Testis (tissue), 5 donors: ENCODE measurements at places on chromosomes 1 and 21.

DNA sequence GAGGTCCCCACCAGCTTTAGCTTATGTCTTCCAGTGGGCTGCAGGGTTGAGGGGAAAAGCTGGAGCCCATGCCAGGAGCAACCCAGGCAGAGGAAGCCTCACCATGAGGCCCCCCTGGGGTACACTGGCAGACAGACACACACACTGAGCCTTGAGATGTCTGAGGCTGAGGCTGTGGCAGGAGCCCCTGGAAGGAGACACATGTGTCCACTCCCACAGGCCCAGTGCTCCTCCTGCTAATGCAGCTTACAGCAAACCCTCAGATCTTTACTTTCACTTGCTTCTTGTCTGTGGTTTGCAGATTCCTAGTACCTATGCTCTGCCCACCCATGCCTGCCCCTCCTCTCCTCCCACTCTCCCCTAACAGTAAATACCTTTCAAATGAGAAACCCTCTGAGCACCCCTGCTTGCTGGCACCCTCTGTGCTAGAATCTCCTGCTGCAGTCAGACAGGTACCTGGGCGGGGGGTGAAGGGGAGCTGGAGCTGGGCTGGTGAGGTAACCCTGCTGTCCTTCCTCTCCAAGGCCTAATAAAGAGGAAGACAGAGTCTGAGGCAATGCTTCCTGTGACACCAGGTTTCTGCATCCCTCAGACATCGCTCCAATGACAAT, 63.4 kb upstream of the NEK2 start:
- H3K4me1 ChIP-seq: peaks cover 35% of the 10 kb centered on the region
- H3K27ac ChIP-seq: no peak overlapping the region
- no peak for DNase-seq
- H3K4me3 ChIP-seq: no peak overlapping the region
- no peaks in the 10 kb centered on the region for H3K36me3 ChIP-seq

GRCh38 chr1:87348341-87349019, 19.8 kb downstream of the LMO4 start:
- no peak overlapping the region for H3K27ac ChIP-seq
- no peaks in the 10 kb centered on the region for H3K36me3 ChIP-seq
- H3K4me1 ChIP-seq: no peaks in the 10 kb centered on the region
- H3K4me3 ChIP-seq: no peak overlapping the region
- no peaks in the 10 kb centered on the region for H3K27me3 ChIP-seq

- H3K4me3 ChIP-seq: no peak overlapping the region
- H3K27ac ChIP-seq: no peak overlapping the region
- peaks cover 8% of the 10 kb centered on the region for H3K4me1 ChIP-seq
These were observed 148.7 kb downstream of the PLA2G4A start for GRCh38 chr1:186977266-186977957.

DNA sequence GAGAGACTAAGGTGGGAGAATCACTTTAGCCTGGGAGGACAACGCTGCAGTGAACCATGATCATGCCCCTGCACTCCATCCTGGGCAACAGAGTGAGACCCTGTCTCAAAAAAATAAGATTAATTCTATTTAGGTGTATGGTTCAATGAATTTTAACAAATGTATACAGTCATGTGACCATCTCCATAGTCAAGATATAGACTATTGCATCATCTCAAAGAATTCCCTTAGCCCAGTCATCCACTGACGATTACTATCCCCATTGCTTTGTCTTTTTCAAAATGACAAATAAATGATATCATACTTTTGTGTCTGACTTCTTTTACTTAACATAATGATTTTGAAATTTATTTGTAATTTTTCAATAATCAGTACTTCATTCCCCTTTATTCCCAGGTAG, 260.0 kb downstream of the LRRC7 start:
- no peak overlapping the region for H3K27ac ChIP-seq
- H3K36me3 ChIP-seq: no peaks in the 10 kb centered on the region
- no peaks in the 10 kb centered on the region for H3K27me3 ChIP-seq
- H3K4me1 ChIP-seq: no peaks in the 10 kb centered on the region
- no peak overlapping the region for H3K4me3 ChIP-seq

DNA sequence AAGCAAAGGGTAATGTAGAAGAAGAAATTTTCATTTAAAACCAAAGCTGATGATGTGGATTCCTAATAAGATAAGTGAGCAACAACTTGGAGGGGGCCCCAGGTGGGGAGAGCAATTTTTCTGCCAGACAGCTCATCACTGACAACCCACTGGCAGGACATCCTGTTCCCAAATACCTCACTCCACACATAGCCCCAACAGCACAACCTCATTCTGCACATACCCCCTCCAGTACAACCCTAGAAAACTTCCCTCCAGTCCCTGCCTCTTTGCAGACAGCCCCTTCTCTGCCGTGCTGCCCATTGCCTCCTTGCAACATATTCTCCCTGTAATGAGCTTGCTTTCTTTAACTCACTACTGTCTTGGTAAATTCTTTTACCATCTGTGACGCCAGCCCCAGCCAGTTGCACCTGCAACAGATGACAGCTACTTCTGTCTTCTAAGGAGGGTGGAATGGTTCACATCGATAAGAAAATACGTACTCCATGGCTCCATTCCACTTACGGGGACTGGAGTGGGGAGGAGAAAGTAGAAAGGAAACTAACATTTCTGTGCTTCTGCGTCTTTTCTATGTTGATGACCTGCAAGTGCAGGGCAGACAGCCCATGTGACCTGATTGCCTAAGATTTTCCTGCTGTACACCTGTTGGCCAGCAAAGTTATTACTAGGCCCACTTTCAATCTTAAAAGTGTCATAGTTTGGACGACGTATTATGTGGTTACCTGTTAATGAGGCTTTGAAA, 14.7 kb downstream of the RHEX start:
- H3K4me3 ChIP-seq: no peak overlapping the region
- no peak for DNase-seq
- H3K27ac ChIP-seq: no peak overlapping the region
- H3K36me3 ChIP-seq: no peaks in the 10 kb centered on the region
- no peaks in the 10 kb centered on the region for H3K27me3 ChIP-seq
- no peaks in the 10 kb centered on the region for H3K4me1 ChIP-seq

DNA sequence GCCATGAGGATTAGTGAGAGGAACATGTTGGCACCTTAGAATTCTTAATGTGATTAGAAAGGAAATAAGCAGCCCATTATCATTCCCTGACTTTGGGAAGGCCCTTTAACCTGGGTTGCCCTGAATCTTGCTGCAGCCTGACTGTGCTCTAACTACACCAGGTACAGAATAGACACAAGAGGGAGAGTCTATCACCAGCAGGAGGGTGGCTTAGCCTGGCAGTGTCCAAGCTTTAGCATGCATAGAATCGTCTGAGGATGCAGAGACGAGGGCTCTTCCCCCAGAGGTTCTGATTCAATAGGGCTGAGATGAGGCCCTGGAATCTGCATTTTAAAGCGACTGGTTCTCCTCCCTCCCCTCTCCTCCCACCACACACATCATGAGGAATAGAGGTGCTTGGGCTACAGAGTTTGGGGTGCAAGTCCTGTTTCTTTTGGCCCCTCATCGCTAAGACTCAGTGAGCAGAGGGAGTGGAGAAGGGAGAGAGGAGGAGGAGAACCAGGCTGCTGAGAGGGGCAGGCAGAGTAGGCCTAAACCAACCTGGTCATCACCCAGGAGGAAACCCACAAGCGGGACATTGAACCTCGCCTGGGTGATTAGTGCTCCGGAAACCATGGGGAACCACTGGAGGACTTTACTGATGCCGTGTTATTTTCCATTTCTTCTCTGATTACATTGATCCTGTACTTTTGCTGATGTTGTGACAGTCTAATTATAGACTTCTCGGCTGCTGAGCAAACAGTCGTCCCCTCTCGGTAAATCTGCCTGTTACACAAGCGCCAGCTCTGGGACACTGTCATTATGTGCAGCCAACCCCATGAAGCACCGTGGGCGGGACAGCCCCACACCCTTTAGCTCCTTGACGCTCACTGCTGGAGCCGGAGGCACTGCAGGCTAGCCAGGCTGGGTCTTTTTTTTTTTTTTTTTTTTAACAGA, 6.3 kb upstream of the TENT5C start:
- no peak for DNase-seq
- H3K27me3 ChIP-seq: no peaks in the 10 kb centered on the region
- no peaks in the 10 kb centered on the region for H3K4me1 ChIP-seq
- no peaks in the 10 kb centered on the region for H3K36me3 ChIP-seq
- H3K27ac ChIP-seq: no peak overlapping the region

GRCh38 chr1:246219508-246220030, 287.5 kb downstream of the SMYD3 start:
- H3K27me3 ChIP-seq: no peaks in the 10 kb centered on the region
- H3K4me3 ChIP-seq: no peak overlapping the region

GRCh38 chr21:35940074-35940927, 120.0 kb downstream of the SETD4 start:
- H3K36me3 ChIP-seq: no peaks in the 10 kb centered on the region
- H3K27ac ChIP-seq: no peak overlapping the region
- no peaks in the 10 kb centered on the region for H3K27me3 ChIP-seq

GRCh38 chr1:45356186-45356585, 15.9 kb upstream of the MUTYH start:
- peaks cover 4% of the 10 kb centered on the region for H3K4me1 ChIP-seq
- no peaks in the 10 kb centered on the region for H3K36me3 ChIP-seq
- H3K4me3 ChIP-seq: no peak overlapping the region
- no peak overlapping the region for H3K27ac ChIP-seq
- no peak for DNase-seq
- no peaks in the 10 kb centered on the region for H3K27me3 ChIP-seq

- H3K4me3 ChIP-seq: no peak overlapping the region
- no peaks in the 10 kb centered on the region for H3K36me3 ChIP-seq
- DNase-seq: peak; percentile 78
- peaks cover 13% of the 10 kb centered on the region for H3K4me1 ChIP-seq
These were observed 2.6 kb upstream of the TOR3A start for GRCh38 chr1:179079113-179079761.

GRCh38 chr1:8754993-8755392, 62.4 kb downstream of the RERE start:
- H3K4me1 ChIP-seq: peaks cover 4% of the 10 kb centered on the region
- H3K36me3 ChIP-seq: no peaks in the 10 kb centered on the region
- H3K27ac ChIP-seq: no peak overlapping the region

- no peaks in the 10 kb centered on the region for H3K36me3 ChIP-seq
- H3K4me3 ChIP-seq: no peak overlapping the region
- no peaks in the 10 kb centered on the region for H3K27me3 ChIP-seq
- DNase-seq: no peak
These were observed 8.8 kb downstream of the ETV3L start for GRCh38 chr1:157090771-157091170.

DNA sequence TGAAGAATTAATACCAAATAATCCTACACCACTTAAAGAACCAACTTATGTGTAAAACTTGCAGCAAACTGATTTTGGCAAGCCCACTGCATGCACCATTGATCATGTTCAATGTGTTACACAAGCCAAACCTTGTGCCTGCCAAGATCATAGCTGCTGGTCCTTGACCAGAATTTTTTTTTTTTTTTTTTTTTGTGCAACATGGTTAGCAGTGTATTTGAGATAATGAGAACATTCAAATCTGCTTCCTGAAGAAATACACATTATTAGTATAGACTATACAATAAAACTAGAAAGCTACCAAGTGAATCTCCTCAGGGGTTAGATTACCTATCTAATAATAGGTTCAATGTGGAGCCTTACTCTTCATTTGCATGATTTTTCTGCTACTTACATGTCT, 421.0 kb downstream of the MRPL39 start:
- H3K4me1 ChIP-seq: no peaks in the 10 kb centered on the region
- no peak overlapping the region for H3K27ac ChIP-seq
- DNase-seq: no peak
- no peaks in the 10 kb centered on the region for H3K27me3 ChIP-seq

GRCh38 chr1:112905395-112906149, 50.4 kb downstream of the SLC16A1 start:
- no peaks in the 10 kb centered on the region for H3K4me1 ChIP-seq
- no peaks in the 10 kb centered on the region for H3K36me3 ChIP-seq
- H3K4me3 ChIP-seq: no peak overlapping the region
- peak overlapping the region; percentile 8 for H3K27ac ChIP-seq

GRCh38 chr1:8816264-8816663, 1.2 kb downstream of the RERE start:
- H3K4me3 ChIP-seq: peak overlapping the region; percentile 98
- H3K4me1 ChIP-seq: peaks cover 22% of the 10 kb centered on the region
- DNase-seq: no peak
- H3K27ac ChIP-seq: peak overlapping the region; percentile 93
- no peaks in the 10 kb centered on the region for H3K27me3 ChIP-seq

GRCh38 chr1:231986631-231987336, 360.2 kb downstream of the DISC1 start:
- H3K27ac ChIP-seq: no peak overlapping the region
- H3K4me1 ChIP-seq: no peaks in the 10 kb centered on the region
- no peaks in the 10 kb centered on the region for H3K36me3 ChIP-seq
- H3K27me3 ChIP-seq: no peaks in the 10 kb centered on the region

DNA sequence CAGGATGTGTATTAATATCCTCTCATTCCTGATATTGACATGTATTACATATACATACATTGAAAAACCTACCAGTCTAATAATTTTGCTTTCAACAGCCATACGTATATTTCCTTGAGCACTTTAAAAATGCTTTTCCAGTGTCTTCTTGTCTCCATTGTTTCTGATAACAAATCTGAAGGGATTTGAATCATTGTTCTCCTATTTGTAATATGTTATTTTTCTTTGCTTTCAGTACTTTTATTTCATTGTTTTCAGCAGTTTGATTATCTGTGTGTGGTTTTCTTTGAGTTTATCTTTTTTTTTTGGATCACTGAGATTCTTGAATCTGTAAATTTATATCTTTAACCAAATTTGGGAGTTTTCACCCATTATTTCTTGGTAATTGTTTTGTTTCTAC, 65.3 kb downstream of the RABGAP1L start:
- H3K27me3 ChIP-seq: no peaks in the 10 kb centered on the region
- DNase-seq: no peak
- H3K36me3 ChIP-seq: no peaks in the 10 kb centered on the region
- H3K4me1 ChIP-seq: no peaks in the 10 kb centered on the region
- H3K4me3 ChIP-seq: no peak overlapping the region
- H3K27ac ChIP-seq: no peak overlapping the region

- no peak for DNase-seq
- H3K4me1 ChIP-seq: no peaks in the 10 kb centered on the region
- no peak overlapping the region for H3K27ac ChIP-seq
- no peaks in the 10 kb centered on the region for H3K27me3 ChIP-seq
- H3K36me3 ChIP-seq: no peaks in the 10 kb centered on the region
These were observed 88.5 kb downstream of the CEP350 start for GRCh38 chr1:180042988-180043622.
